ENCODE measurements at places on chromosomes 11 and 22.

DNA sequence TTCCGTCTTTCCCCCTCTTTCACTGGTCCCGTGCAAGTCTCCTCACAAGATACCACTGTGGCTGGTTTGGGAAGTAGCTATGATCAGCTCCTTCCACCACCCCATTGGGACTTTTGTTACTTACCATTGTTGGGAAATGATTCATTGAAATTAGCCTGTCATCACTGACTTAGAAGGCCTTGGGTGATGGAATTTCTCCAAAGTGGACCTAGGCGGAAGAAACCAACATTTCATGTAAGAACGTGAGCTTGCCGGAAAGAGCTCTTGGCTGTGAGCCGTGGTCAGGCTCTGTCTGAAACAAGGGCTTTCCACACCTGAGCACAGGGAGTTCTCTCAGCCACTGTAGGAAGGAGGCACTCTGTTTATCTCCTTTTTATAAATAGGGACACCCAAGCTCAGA is 23.5 kb upstream of the CRYBB3 start:
- DNase-seq = no peak

- DNase-seq = no peak
Observed at GRCh38 chr11:89220684-89221339, 43.1 kb downstream of the TYR start.

GRCh38 chr11:117278347-117278746 is 12.8 kb upstream of the BACE1-AS start:
- no peak for DNase-seq

DNA sequence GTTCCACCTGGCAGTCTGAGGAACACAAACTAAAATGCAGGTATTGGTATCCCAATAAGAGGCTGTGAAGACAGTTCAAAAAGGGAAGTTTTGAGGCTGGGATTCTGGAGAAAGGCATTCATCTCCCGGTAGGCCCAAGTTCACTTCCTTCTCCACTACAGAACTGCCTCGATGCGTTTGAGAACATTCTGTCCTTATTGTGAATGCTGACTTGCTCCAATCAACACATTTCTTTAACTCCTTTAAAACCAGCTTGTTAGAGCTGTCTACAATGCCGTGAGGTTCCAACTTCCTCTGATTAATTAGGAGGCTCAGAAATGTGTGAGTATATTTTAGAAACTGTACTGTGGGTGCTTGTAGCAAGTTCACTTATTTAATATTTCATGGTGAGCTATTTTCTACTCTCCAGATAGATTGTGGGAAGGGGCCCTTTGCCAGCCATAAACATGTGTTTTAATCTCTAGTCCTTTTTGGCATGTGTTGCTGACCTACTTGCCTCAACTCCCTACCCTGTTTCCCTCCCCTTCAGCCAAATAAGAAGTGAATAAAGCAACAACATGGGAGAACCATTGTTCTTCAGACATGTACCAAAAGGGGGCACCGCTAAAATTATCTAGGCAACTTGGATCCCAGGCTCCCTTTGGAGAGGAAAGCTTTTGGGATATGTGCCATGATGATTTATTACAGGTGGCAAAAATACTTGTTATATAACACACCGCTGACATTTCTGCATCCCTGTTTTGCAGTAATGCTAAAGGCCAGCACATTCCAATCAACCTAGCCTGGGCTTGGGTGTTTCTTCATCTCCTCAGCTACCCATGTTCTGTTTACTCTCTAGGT is 245.6 kb downstream of the BLID start:
- no peak for DNase-seq

DNA sequence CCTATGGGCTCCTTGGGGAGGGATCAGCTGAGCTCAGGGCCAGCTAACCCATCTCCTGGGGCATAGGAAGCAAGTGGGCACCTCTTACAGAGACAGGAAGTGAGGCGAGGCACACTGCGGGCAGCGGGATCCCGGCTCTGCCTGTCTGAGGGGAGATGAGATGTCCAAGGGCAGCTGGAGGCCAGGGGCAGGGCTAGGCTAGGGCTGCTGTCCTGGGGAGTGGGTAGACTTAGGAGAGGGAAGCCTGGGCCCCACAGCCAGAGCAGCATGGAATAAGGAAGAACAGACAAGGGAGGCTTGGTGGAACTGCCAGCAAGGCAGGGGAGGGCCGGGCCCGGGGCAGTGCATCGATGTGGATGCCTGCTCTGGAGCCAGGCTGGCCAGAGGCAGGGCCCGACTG is 76.3 kb downstream of the MORC2 start:
- DNase-seq = no peak

DNA sequence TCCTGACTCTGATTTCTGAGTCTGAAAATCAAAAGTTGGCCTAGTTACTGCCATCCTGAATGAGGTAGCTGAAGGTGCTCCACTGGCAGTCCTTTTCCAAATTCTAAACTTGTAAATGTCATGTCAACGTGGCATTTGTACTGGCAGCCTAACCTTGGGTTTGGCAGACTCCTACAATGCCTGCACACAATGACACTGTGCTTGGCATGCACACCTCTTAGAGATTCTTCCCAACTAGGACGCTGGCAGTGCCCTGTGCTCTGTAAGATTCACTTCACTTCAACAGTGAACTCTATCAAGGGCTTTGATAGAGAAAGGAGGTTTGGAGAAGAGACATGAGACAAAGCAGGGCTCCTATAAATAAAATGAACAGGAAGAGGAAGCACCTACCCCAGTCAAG is 21.9 kb upstream of the PPP2R1B start:
- no peak for DNase-seq

GRCh38 chr11:27356624-27357222 is 6.3 kb downstream of the CCDC34 start:
- no peak for DNase-seq

DNA sequence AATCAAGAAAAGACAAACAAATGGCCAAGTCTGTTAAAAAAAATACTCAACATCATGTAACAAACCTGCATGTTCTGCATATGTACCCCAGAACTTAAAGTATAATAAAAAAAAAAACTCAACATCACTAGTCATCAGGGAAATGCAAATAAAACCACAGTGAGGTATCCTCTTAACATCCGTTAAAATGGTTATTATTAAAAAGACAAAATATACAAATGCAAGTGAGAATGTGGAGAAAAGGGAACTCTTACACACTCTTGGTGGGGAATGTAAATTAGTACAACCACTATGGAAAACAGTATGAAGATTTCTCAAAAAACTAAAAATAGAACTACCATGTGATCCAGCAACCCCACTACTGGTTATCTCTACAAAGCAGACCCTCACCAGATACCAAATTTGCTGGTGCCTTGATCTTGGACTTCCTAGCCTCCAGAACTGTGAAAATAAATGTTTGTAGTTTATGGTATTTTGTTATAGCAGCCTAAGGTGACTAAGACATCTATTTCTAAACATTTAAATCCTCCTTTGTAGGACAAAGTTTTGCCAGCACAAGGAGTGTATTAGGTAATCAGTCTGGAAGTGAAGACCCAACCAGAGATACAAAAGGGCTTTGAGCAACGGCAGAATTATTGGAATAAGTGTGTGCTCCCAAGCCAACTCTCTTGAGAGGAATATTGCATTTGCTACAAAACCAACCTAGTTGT is 32.4 kb upstream of the SCUBE2 start:
- DNase-seq = no peak

DNA sequence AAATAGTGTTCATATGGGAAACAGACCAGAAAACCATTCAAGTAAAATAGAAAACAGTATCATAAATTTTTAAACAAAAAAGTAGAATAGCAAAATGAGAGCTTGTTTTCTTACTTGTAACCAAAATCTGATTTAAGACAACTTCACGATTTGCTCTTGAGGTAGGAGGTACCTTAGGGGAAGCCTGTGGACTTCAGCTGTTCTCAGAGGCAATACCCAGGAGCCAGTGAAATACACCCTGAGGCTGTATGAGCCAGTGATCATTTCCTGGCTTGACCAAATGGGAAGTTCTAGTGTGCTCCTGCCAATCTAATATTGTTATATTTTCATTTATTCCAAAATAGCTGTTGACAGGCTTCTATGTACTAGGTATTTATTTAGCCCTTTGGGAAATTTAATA is 104.8 kb downstream of the ARHGAP42 start:
- DNase-seq = no peak

GRCh38 chr22:28792491-28793383 is 7.6 kb downstream of the XBP1 start:
- DNase-seq = no peak

DNA sequence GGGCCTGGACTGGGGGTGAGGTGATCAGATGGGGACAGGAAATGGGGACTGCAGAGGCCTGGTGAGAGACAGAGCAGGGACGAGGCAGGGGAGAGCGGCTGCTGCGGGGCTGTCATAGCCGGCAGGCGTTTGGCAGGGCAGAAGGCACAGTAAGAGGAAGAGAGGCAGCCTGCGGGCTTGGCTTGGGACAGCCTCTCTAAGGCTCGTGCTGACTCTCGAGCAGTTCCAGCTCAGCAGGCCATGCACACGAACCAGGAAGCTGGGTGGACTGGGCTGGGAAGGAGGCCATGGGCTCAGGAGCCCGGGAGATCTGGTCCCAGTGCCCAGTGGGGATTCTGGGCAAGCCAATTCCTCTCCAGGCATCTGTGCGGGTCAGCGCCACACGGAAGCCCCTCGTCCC is 19.6 kb upstream of the EIF3D start:
- no peak for DNase-seq

All from AG09319 (cell line).